Right lung (tissue), 10 donors: ENCODE measurements at places on chromosomes 1 and 21. TPM values are rescaled to one million over a fixed set of nuclear protein-coding genes. Genes with fewer than 3 reads are reported as not detected.
A peak's percentile ranks its signal among the peaks of the same experiment; 100 is the strongest.

GRCh38 chr1:228308628-228309325 lies 97.9 kb downstream of the TRIM11 start:
- no peak for DNase-seq

GRCh38 chr1:29636936-29637335 lies 400.6 kb downstream of the PTPRU start:
- no peak for DNase-seq

GRCh38 chr1:218302155-218302554 lies 17.1 kb downstream of the RRP15 start:
- DNase-seq: no peak

DNA sequence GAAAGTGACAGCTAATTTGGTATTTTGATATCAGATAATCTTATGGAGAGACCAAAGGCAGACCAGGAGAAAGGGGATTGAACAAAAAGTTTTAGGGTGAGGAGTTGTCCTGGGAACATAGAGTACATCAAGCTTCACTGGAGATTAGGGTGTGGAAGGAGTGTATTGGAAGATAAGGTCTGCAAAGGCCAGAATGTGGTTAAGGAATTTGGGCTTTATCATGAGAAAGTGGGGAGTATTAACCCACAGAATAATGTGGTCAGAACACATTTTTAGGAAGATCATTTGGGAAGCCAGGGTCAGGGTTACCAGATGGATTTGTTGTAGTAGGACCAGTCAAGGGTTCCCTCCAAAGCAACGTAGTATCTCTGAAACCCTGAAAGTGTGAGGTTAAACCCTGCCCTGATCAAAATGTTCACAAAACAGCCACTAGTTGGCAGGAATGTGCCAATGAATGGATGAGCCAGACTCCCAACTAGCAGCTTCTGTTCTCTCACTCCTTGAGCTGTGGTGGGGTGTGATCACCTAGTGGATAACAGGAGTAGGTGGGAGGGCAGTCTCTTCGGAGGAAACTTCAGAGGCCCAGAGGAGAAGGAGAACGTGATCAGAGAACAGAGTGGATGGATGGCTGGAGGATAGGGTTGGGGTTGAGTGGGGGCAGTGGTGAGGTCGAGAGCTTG lies 35.8 kb downstream of the SLC2A1 start:
- DNase-seq: no peak

DNA sequence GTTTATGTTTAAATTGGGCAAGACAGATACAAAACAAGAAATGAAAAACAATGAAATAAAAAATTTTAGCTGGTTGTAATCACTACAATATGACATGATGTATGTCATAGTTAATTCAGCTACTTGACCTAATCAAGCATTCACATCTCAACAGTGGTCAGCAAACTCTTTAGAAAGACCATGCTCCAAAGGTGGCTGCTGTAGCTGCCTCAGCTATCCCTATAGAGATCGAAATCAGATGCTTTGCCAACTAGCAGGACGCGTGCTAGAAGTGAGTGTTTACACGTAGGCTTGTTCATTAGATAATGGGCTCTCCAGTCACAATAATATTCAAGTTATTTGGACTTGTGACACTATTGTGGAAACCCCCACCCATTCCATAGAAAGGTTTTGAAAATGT lies 25.9 kb downstream of the RGS5 start:
- DNase-seq: no peak

- no peak for DNase-seq
Observed at GRCh38 chr1:77906019-77906545, 17.7 kb downstream of the NEXN start.

- peak; percentile 42 for DNase-seq
Observed at GRCh38 chr1:51518033-51518585, 957 bp downstream of the EPS15 start.

The OLFML2B gene
- polyA plus RNA-seq: 13.4 TPM

The WDR64 gene
- polyA plus RNA-seq: 0.38 TPM
